GM13977 (cell line): ENCODE measurements at places on chromosomes 16 and 17.

DNA sequence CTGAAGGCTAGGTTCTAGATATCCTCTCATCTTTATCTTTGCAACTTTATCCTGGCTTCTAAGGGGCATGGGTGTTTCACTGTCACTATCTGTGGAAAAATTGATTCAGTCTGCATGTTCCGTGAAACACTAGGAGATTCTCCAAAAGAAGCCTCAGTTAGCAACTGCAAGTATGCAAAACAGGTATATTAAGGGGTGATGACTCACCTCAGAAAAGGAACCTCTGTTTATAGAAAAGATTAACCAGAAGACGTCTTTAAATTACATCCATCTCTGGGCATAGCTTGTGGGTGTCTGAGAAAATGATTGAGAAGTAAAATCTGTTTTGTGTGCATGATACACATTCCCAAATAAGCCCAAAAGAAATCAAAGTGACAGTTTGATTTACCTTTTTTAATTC is 353.8 kb upstream of the HSBP1 start:
- DNase-seq, result no peak

- DNase-seq, result no peak
Observed at GRCh38 chr17:49631496-49631895, 46.4 kb downstream of the SPOP start.

DNA sequence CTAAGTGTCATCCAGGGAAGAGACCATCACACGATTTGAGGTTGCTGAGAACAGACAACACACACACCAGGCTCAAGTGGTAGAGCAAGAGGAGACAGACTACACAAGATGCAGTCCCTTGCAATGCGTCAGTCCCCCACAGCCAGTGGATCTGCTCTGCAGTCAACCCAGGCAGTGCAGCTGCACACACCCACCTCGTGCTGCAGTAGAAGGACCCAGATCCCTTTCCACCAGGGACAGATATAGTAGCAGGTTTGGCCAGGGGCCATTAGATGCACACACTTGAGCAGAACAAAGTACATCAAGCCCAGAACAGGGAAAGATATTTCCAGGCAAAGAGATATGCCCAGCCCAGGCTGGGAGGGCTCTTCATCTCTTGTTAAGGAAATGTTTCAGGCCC is 112.9 kb downstream of the GRIN2A start:
- no peak for DNase-seq

- no peak for DNase-seq
Observed at GRCh38 chr17:1725642-1726511, 1.4 kb downstream of the WDR81 start.

GRCh38 chr17:65035704-65036103 is 20.8 kb downstream of the GNA13 start:
- no peak for DNase-seq

DNA sequence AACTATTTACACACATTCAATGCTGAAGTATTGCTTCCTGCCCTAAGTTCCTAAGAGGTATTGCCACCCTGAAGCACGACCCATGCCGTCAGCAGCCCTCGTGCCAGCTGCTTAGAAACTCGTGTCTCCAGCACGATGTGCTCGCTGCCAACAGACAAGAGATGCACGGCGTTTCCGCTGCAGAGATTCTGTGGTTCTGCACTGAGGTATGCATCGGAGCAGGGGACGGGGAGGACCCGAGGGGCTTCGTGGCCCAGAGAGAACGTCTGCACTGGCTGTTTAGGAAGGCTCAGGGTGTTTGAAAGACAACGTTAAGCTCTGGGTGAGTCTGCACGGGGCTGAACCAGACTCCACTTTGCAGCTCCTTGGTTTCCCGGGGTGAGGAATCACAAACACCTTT is 82.7 kb upstream of the CREBBP start:
- DNase-seq, result no peak

- peak; percentile 86 for DNase-seq
Observed at GRCh38 chr16:38941-39892, 14.2 kb downstream of the POLR3K start.

DNA sequence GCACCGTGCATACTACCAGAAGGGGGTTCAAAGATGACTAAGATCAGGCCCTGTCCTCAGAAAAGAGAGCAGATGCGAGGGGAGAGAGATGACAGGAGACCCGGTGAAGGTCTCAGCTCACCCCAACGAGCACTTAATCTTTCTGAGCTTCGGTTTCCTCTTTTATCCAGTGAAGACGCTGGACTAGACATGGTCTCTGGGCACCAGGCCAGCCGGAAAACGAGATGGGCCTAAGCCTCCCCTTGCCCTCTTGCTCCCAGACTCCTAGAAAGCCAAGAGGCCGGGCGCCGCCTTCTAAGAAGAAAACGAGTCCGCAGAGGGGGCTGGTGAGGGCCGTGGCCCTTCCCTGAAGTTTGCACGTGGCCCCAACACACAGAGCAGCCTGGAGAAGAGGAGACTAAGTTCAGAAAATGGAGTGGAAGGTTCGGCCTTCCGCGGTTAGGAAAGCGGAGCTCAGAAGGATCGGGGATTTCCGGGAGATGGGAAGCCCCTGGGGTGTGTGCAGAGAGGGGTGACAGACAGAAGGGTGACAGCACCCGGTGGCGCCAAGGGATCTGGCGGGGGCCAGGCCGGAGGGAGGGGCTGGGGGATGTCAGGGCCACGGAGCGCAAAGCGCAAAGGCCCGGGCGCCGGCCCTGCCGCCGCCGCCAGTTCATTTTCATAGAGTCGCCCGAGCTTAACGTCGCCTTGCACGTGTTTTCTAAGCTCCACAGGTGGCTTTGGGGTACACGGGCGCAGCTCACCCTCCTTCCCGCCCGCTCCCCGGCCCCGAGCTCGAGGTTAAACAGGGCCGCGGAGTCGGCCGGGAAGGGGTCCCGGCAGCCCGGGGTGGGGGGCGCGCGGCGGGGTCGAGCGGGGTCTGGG is 42.1 kb upstream of the BHLHA9 start:
- peak; percentile 88 for DNase-seq

DNA sequence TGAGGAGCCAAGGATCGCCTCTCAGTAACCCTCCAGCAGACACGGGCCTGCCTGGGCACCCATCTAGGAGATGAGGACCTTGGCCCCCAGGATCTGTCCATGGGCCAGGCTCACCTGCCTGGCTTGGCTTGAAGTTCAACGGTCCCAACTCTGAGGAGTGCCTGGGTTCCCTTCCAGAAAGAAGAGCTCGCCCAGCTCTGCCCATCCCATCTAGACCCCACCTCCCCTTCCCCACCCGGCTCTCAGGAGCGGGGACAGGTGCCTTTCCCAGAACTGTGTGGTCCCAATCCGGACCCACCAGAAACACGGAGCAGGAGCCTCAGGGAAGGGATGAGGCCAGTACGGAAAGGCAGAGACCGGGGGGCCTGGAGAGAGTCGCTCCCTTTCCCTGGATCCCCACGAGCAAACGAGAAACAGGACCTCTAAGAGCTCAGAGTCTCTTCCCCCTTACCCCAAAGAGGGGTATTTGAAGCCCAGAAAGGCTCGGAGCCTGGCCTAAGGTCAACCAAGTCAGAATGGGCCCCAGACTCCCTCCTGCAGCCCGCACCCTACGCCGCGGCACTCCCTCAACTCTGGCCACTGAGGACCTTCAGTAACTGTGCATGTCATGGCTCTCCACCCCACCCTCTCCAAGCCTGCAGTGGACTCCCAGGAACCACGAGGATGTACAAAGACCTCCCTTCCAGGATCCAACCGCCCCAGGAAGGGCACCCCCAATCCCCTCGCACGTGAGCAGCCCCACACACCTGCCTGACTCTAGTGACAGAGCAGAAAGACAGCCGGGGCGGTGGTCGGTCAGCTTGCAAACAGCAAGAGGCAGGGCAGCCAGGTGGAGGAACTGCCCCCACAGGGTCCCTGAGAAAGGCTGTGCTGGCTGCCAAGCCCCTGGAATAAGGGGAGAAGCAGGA is 5.4 kb downstream of the CLUH start:
- no peak for DNase-seq

GRCh38 chr17:70857351-70857750 is 688.0 kb downstream of the KCNJ2 start:
- no peak for DNase-seq

DNA sequence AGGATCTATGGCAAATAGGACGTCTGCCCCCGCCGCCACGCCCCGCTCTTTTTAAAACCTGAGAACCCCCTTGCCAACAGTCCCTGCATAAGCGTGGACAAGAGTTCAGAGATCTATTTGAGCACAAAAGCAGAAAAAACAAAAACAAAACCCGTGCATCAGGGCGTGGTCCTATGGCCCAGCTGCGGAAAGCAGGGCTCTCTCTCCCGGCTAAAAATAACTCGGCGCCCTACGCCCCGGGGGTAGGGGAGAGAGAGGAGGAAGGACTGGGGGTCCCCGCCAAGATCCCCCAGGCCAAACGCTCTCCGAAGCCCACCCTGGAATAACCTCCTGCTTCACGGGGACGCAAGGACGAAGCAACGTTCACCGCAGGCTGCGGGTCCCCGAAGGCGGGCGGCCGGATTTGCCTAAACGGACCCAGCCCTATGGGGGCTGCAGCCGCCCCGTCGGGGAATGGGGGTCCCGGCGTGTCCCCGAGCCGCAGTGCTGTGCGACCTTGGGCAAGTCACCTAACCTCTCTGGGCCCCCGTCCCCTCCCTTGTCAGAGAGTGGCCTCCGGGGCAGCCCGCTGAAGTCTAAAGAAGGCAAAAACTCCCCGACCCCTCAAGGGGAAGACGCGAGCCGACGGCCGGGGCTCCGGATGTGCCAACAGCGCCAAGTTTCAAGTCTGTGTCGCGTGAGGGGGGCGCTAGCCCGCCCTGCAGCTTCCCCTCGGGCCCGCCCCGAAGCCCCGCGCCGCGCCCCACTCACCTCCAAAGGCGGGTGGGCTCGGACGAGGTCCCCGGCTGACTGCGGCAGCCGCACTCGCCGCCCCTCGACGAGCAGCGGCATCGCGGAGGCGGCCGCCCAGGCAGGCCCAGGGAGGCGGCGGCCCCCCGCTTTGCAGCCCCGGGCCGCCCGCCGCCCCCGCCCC is 477 bp downstream of the NTAN1 start:
- DNase-seq, result peak; percentile 29

- peak; percentile 97 for DNase-seq
Observed at GRCh38 chr17:79810130-79811010, 13.5 kb upstream of the CBX8 start.

DNA sequence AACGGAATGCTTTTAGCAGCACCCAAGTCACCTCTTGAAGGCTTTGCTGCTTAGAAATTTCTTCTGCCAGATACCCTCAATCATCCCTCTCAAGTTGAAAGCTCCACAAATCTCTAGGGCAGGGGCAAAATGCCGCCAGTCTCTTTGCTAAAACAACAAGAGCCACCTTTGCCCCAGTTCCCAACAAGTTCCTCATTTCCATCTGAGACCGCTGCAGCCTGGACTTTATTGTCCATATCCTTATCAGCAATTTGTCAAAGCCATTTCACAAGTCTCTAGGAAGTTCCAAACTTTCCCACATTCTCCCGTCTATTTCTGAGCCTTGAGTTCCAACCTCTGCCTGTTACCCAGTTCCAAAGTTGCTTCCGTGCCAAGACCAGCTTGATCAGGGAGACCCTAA is 27.4 kb downstream of the TMC6 start:
- DNase-seq, result no peak

DNA sequence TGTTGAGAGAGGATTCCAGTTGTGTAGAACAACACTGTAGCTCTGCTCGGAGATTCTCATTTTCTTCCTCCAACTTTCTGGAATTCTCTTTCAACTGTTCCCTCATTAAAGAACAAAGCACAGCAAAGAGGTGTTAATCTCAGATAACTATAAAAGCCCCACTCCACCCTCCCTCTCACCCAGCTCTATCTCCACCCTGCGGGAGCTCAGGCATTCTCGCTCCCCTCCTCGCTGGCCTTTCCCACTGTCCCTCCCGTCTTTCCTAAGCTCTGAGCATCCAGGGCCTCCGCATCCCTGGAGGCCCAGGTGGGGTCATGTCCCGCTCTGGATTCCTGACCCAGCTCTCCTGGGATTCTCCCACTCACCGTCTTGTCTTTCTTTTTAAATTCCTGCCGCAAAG is 35.1 kb downstream of the DHX38 start:
- DNase-seq, result no peak

- no peak for DNase-seq
Observed at GRCh38 chr17:21371511-21372081, 4.6 kb upstream of the KCNJ12 start.

DNA sequence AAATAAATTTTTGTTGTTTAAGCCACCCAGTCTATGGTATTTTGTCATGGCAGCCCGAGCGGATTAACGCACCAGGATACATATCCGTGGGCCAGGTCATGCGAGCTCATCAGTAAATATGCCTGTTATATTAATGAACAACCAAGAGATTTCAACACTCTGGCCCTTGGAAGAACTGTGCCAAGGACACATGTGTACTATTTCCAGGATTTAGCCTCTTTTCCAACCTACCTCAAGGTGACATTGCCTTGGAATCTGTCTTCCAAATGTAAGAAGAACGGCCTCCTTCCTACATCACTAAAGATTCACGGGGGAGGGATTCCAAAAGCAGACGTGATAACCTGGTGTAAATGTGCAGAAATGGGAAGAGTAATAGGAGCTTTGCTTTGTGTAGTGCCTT is 72.8 kb upstream of the DYNLRB2 start:
- DNase-seq, result no peak

GRCh38 chr17:76268015-76268749 is 3.0 kb downstream of the UBALD2 start:
- peak; percentile 67 for DNase-seq
